ENCODE measurements at places on chromosomes 6 and 20.

GRCh38 chr6:151376440-151376839, 14.9 kb downstream of the ZBTB2 start:
- no peak for DNase-seq

DNA sequence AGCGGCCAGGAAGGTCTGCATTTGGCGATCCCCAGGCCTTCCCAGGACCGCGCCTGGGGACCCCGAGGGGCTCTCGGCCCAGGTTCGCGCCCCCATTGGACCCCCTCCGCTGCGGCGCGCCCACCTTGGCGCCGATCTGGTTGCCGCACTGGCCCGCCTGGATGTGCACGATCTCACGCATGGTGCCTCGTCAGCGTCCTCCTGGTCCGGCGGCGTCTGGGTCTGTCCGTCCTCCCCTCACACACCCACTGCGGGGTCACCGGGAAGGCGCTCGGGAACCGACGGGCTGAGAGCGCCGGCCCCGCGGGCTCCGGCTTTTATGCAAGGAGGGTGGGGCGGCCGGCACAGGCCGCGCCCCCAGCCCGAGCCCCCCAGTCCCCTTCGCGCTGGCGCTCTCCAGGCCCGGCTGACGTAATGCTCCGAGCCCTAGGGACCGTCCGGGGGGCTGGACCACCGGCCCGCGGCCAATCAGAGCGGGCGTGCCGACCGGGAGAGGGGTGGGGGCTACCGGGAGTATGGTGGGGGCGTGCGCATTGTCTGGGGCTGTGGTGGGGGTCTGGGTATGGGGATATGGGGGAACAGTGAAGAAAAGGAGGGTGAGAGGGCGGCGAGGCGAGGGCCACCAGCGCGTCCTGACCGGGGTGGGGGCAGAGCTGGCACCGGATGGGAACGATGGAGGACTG, at the start of gene TUBB2B:
Gene TUBB2B, minus strand, starts transcription at position 291 of the 683 bp plus-strand sequence. Its CDS starts 110 bp downstream, at position 181.
- no peak for DNase-seq

DNA sequence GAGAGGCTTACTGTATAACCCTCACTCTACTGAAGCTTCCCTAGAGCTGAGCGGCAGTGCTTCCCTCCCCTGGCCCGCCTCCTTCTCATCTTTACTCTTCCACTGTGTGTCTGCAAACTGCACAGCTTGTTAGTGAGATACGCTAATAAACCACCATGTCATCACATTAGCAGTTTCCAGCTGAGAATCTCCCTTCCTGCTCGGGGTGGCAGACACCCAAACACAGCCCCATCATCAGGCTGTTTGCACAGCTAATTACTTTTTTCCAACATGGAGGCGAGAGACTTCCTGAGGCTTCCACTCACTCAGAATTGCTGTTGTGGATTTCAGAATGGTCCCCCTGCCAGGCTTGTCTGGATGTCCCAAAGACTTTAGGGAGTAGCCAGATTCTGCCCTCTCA, 444.9 kb upstream of the SULF2 start:
- DNase-seq = no peak

DNA sequence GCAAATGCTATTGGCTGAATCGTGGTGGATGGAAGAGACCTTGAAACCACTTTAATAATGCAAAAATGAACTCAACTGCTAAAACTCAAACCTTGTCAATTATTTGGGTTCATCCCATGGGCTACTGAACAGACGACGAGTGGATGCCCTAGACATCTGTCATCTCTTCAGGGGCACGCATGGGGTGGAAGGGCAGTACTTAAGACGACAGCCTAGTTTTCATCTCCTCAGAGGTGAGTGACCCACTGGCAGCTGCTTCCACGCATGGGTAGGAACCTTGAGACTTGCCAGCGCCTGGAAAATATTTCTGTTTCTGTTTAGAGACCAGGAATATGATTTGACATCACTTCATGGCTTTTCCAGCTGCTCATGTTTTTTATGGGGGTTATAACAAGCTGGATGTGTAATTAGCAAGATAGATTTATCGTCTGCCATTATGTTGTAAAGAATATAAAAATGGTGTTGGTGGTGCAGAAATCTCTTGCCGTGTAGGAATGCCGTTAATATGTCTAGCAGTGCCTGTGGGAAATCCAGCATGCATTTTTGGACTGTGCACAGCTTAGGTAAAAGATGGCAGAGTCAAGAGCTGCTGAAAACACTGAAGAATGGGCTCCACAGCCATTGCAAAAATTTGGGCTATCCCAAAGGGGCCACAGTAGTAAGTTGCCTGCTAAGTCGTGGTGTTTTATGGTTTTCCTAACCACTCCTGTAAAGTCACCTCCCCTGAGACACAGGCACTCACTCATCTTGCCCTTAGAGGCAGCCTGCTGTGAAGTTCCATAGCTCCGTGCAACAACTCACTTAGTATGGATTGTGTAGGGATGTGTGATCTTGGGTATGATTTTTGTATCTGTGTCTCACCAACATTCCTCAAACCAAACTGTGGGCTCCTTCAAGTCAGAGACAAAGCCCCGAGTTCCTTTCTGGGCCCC, 203.3 kb downstream of the EYA2 start:
- no peak for DNase-seq

GRCh38 chr20:5465604-5465927, 148.8 kb upstream of the PROKR2 start:
- DNase-seq = no peak

- no peak for DNase-seq
These were observed 47.9 kb upstream of the ECHDC1 start for GRCh38 chr6:127391094-127391953.

DNA sequence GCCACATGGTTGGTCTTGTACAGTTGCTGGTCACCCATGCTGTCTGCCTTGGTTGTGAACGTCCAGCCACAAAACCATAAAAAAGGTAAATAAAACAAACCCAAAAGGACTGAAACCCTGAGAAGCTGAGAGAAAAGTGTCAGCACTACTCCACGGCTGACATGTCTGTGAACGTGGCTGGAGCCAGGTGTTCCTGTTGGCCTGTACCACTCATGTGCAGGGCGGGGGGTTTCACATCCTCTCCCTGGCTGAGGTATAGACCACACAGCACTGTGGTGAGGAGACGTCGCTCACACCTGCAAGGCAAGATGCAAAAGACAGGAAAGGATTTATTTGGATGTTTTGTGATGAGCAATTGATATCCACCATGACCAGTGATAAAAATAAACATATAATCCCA, 51.9 kb upstream of the MRPS10 start:
- DNase-seq = no peak

DNA sequence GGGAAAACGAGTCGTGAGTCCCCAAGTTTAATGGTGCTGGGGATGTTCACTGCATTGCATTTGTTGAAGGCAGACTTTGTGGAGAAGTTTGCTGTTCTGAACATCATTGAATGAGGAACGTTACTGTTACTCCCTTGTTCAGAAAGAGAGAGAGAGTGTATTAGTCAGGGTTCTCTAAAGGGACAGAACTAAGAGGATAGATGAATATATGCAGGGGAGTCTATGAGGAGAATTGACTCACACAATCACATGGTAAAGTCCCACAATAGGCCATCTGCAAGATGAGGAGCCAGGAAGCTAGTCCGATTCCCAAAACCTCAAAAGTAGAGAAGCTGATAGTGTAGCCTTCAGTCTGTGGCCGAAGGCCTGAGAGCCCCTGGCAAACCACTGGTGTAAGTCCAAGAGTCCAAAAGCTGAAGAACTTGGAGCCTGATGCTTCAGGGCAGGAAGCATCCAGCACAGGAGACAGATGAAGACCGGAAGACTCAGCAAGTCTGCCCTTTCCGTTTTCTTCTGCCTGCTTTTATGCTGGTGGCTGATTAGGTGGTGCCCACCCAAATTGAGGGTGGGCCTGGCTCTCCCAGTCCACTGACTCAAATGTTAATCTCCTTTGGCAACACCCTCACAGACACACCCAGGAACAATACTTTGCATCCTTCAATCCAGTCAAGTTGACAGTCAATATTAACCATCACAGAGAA, 223.5 kb upstream of the PCSK2 start:
- DNase-seq = no peak

DNA sequence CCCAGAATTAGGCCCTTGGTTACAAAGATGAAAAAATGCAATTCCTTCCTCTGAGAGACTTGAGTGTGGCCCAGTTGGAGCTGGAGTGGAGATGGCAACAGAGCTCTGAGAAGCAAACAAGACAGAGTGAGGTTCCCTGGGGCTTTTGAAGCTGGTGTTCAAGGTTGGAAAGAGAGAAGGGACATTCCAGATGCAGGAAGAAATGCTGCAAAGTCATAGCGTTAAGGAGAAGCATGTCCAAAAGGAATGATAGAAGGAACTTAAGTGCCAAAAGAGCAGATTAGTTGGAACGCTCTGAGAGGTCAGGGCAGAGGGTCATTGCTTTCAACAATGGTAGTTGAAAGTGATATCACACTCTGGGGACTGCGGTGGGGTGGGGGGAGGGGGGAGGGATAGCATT, 251.8 kb downstream of the TBC1D7 start:
- DNase-seq = no peak

GRCh38 chr20:7497985-7498384, 442.3 kb downstream of the HAO1 start:
- DNase-seq = no peak

DNA sequence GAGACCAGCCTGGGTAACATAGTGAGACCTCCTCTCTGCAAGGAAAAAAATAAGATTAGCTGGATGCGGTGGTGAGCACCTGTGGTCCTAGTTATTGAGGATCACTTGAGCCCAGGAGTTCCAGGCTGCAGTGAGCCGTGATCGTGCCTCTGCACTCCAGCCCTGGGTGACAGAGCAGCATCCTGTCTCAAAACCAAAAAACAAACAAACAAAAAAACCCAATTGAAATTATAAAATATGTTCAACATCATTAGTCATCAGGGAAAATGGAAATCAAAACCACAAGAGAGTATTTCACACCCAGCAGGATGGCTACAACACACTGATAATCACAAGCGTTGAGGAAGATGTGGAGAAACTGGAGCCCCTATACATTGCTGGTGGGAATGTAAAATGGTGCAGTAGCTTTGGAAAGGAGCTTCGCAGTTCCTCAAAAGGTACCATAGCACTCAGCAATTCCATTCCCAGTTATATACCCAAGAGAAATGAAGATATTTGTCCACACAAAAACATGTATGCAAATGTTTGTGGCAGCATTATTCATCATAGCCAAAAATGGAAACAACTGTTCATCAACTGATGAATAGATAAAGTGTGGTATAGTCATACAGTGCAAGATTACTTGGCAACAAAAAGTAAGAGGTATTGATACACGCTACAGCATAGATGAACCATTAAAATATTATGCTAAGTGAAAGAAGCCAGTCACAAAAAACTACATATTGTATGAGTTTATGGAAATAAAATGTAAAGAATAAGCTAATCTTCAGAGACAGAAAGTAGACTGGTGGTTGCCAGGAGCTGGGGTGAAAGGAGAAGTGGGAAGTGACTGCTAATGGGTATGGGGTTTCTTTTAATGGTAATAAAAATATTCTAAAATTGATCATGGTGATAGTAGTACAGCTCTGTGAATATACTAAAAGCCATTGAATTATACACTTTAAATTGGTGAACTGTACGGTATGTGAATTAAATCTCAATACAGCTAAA, 38.7 kb upstream of the RIPOR2 start:
- DNase-seq = no peak

- no peak for DNase-seq
These were observed 429.1 kb downstream of the HTR1B start for GRCh38 chr6:77034161-77034560.

DNA sequence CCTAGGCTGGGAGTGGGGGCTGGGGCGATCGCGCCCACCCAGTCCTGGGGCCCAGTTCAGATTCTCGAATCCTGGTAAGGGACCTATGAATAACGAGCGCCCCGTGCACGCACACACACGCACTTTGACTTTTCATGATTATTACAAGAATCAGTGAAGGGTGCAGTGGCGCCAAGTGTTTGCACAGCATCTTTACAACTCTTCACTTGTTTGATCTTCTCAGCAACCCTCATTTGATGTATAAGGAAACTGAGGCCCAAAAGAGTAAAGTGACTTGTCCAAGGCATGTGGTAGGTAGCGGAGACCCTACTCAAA, 863 bp upstream of the LRFN2 start:
- no peak for DNase-seq

DNA sequence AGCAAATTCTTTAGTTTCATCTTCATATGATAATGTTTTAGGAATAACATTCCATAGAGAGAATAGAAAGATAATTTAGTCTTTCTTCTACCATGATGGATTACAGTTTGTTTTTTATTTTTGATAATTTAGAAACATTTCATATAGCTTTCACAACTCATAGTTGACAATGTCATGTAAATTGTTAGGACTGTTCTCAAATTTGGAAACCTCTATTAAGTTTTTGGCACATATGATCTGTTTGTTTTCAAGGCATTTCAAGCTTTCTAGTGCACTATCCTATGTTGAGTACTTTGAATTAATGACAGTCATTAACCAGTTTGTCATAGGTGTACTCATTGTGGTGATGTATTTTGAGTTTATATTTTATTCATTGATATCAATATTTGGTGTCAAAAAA, 10.7 kb upstream of the TFB1M start:
- DNase-seq = no peak

Data from lower lobe of right lung (tissue), 2 donors.